ENCODE measurements at places on chromosomes 11 and 22.

DNA sequence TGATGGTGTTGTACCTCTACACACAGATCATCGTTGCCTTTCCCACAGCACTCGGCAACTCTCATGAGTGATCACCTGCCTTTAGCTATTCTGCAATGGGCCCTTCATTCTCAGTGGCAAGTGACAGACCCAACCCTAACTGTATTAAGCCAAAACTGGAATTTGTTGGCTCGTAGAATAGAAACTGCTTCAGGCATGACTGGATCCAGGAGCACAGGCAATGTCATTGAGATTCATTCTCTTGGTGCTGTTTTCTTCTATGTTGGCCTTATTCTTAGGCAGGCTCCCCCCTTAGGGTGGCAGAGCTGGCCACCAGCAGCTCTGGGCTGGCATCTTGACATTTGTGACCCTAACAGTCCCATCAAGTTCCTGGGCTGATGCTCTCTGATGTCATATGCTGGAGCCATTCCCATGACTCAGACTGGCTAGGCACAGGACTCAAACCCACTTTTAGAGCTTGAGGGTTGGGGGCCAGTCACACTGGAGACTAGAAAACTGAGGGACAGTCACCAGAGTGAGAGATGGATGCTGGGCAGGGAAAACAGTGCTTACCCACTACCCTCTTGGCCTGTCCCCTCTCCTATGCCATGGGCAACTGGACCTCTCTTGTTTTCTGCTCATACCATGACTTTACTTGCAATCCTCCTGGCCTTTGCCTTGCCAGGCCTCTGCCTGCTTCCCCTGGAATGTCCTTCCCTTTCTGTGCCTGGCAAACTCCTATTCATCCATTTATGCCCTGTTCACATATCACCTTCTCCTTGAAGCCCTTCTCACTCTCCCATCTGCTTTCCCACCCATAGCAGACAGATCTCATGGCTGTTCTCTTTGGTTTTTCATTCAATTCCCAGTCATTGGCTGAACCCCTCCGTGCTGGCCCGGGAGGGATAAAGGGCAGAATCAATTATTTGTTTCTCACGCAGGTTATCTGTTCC, 7.1 kb upstream of the CDC42EP2 start:
- DNase-seq, result no peak

- DNase-seq, result no peak
Measured at GRCh38 chr11:122836916-122837315, 1.4 kb upstream of the CRTAM start.

DNA sequence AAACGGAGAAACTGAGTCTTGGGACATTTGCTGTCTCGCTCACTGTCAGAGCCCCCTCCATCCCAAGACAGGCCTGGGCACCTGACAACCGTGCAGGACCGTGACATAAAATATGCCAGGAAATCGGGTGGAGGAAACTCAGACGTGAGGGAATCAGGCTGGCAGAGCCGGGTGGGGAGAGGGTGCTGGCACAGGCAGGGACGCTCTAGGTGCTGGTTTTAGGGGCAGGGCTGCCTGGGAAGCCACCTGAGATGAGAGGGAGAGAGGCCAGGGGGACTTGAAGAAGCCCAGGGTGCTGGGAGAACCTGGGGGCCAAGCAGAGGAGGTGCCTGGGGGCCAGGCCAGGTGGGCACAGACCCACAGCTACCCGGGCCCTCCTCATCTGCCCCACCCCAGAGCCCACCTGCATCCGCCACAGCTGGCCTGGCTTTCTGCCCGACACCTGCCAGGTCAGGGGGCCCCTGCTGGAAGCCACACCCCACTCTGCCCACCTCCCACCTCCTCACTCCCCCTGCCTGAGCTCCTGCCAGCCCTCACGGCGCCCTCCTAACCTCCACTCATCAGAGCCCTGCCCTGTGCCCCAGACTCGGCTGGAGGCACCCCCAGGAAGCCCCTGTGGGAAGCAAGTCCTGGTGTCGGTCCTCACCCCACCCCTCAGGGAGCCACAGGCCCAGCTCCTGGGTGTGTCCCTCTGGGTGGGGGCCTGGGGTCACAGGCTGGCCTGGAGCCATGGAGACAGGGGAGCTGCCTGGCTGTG, 27.3 kb upstream of the MUC5AC start:
- no peak for DNase-seq

DNA sequence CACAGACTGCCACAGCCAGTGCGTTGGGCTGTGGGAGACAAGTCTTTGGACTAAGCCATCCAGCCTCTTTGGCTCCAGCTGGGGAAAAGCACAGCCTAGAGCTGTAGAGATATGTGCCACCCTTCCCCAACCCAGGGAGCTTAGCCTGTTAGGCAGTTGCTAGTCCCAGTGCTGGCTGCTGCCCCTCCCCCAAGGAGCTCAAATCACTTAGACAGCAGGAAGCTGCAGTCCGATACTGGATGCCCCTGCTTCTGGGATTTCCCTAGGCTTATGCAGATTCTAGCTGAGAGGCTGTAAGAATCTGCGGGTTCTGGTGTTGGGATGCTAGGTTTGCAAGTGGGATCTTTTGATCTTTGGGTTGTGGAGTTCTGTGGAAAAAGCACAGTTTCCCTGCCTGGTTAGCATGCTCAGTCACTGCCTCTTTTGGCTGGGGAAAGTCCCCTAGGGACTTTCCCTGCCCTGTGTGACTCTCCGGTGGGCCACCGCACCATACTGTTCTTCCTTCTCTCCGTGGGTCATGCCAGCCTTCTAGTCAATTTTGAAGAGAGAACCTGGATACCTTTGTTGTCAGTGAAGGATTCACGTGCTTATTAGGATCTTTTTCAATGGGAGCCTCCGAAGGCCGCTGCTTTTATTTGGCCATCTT, 792.0 kb downstream of the KCNA4 start:
- no peak for DNase-seq

DNA sequence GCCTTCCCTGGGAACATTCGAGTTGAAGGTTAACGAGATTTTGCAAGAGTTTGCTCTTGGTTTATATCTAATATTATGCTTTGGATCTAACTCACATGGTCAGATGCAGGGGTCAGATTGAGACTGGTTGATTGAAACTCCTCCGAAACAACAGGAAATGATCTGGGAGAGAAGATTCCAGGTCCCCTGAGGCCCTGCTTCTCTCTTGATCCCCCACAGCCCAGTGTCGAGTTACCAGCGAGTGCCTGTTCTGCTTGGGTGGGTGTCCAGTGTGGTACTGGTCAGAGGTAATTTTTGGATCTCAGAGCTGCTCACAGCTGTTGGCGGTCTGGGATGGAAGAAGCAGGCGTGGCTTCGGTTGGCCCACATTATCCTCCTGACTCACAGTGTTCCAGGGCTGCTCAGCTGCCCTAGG, 9.2 kb downstream of the FBLN1 start:
- DNase-seq, result no peak

- DNase-seq, result no peak
Measured at GRCh38 chr11:96075532-96075959, 151.6 kb upstream of the MTMR2 start.

GRCh38 chr11:123173040-123173855, 21.8 kb downstream of the CLMP start:
- no peak for DNase-seq

- no peak for DNase-seq
Measured at GRCh38 chr11:22670830-22671229, 4.4 kb downstream of the GAS2 start.

DNA sequence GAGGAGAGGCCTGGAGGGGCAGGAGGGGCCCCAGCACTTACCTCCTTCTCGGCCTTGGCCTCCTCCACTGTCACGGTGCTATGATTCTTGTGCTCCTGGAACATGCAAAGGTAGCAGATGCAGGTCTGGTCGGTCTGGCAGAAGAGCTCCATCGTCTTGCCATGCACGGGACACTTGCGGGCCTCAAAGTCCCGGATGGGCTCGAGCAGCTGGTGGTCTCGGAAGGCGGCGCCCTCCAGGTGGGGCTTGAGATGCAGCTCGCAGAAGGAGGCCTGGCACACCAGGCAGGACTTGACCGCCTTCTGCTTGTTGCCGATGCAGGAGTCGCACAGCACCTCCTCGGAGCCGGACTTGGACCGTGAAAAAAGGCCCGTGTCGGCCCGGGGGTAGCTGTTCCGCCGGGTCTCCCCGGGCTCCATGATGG, 714 bp downstream of the TRIM29 start:
- no peak for DNase-seq

GRCh38 chr11:85052636-85053035, 574.5 kb downstream of the DLG2 start:
- no peak for DNase-seq

DNA sequence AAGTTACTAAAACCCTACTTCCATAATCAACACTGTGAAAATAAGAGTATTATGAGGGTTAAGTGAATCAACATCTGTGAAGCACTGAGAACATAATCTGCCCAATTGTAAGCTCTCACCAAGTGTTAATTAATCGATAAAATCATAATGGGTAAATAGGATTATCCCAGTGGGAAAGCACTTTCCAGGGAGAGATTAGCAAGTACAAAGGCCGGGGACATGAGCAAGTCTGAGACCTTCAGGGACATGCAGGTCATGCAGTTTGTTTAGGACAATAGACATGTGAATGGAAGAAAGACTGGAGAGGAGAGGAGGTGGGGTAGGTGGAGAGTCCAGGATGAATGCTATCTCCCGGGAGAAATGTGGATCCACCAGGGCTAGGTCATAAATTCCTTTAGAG, 57.8 kb upstream of the FIBIN start:
- DNase-seq, result no peak

- peak; percentile 76 for DNase-seq
Measured at GRCh38 chr11:86182976-86183584, 61.5 kb upstream of the EED start.

GRCh38 chr11:117316197-117316961, at the start of gene BACE1:
BACE1 (minus strand) TSS chr11:117316256; CDS start chr11:117315795, 461 bp downstream.
- peak; percentile 3 for DNase-seq

DNA sequence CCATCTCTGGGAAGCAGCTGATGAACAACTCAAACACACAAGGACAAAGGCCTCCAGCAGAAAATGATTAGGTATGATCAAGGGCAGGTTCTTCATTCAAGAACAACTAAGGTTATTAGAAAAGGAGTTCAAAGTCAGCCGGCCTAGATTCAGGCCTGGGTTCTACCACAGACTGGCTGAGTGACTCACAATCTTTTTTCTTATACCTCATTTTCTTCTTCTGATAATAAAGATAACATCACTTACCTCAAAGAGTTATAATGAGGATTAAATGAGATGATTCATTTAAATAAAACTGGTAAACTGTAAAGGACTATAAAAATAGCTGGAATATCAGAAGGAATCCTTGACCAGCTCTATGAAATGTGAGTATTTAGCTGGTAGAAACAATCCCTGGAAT, 49.3 kb upstream of the PPP2R1B start:
- DNase-seq, result no peak

DNA sequence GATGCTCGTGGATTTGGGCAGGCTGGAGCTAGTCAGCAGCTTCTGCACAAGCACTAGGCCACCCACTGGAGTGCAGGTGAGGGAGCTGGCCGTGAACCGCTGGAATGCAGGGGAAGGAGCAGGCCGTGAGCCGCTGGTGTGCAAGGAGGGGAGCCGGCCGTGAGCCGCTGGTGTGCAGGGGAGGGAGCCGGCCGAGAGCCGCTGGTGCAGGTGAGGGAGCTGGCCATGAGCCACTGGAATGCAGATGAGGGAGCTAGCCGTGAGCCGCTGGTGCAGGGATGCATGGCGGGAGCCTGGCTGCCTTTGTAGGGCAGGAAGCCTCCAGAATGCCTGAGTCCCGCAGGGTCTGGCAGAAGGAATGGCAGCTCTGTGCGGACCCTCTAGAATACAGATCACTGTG, 4220.0 kb upstream of the OR11H1 start:
- DNase-seq, result no peak

- no peak for DNase-seq
Measured at GRCh38 chr11:93145390-93145915, 52.3 kb downstream of the SLC36A4 start.

DNA sequence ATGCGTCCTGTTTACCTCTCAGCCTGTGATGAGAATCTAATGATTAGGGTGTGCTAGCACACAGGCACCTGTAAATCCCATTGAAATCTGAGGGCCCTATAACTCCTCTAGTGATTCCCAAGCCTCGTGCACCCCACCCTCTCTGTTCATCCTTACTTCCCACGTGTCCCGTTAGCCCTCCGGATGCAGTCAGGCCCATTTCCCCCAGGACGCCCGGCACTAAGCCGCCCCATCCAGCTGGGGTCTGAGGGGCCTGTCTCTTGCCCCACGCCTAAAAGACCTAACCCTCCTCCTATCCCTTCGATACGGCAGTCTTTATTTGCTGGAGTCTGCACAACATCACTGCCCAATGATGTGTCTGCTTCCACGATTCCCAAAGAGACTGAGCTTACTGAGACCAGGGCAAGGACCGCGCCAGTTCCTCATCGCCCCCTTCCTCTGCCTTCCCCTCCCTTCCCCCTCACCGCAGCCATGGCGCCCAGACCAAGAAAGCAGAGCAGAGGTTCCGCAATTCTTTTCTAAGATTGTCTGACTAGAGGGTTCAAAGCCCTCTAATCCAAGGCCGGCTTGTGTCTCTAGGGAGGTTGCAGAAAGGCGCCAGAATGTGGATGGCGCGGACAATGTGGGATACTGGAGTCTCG, 1.1 kb upstream of the FADS2 start:
- DNase-seq, result no peak

DNA sequence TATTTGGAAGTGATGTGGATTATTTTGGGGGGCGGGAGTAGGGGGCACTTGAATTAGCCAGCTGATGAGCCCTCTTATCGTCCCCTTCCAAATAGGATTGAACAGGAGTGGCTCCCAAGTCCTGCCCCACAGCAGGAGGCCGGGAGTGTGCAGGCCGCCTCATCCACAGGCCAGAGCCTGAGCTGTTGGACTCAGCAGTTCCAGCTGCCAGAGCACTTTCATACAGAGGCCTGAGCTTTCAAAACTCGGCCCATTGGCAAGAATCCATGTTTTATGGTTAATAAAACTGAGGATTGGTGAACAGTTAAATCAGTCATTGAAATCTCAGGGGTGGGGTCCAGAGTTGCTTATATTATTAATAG, 9.6 kb downstream of the FAM118A start:
- no peak for DNase-seq

DNA sequence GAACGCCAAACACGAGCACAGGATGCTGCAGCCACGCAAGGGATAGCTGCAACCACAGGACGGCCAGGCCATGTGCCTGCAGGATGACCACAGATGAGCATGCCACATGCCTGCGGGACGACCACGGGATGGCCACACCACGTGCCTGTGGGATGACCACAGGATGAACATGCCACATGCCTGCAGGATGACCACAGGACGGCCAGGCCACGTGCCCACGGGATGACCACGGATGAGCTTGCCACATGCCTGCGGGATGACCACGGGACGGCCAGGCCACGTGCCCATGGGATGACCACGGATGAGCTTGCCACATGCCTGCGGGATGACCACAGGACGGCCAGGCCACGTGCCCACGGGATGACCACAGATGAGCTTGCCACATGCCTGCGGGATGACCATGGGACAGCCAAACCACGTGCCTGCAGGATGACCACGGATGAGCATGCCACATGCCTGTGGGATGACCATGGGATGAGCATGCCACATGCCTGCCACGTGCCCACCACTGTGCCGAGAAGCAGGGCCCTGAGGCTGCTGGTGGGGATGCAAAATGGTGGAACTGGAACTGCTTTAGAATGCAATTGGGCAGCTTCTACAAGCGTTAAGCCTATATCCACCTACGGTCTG, 12.8 kb upstream of the MOB2 start:
- DNase-seq, result no peak

All from stimulated activated CD4-positive, alpha-beta T cell treated with anti-CD3 and anti-CD28 coated beads, TNF-alpha, amount 100 ng/mL, for 24 hours (primary cell).